CD4-positive, alpha-beta T cell (primary cell): ENCODE measurements at places on chromosomes 5 and 9.

DNA sequence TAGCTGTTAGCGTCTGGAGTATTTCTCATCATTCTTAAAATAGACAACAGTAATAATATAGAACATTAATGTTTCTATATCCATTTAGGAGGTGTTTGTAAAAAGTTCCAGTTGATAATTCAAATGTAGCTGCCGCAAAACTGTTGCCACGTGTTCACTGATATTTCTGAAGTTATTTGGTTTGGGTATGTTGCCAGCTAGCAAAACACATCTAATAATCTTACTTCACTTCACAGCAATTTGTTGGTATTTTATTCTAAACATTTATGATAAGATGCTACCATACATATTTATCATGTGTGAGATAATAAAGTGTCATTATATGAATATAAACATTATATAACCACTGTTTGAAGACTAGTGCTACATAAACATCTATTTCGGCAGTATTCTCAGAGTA, 101.6 kb downstream of the CDH12 start:
- H3K27ac ChIP-seq, result no peak overlapping the region
- no peaks in the 10 kb centered on the region for H3K4me1 ChIP-seq
- no peaks in the 10 kb centered on the region for H3K36me3 ChIP-seq
- DNase-seq, result no peak
- H3K4me3 ChIP-seq, result no peak overlapping the region

DNA sequence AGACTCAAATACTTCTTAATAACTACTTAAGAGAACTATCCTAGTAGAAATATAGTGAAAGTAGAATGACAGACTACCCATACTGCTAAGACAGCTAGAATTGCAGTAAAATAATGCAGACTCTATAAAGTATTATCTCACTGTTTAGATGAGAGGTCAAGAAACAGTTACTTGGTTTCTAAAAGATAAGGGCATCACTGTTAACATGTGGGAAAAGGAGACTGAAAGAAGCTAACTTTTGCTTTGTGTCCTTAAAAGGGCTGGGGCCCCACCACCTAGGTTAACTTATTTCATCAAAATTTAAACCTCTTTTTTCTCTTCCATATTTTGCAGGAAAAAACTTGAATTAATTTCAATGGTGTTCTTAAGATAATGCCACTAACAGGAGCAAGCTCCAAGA, 204.3 kb downstream of the CNTLN start:
- no peak overlapping the region for H3K4me3 ChIP-seq
- DNase-seq, result no peak
- no peaks in the 10 kb centered on the region for H3K4me1 ChIP-seq
- H3K36me3 ChIP-seq, result no peaks in the 10 kb centered on the region

DNA sequence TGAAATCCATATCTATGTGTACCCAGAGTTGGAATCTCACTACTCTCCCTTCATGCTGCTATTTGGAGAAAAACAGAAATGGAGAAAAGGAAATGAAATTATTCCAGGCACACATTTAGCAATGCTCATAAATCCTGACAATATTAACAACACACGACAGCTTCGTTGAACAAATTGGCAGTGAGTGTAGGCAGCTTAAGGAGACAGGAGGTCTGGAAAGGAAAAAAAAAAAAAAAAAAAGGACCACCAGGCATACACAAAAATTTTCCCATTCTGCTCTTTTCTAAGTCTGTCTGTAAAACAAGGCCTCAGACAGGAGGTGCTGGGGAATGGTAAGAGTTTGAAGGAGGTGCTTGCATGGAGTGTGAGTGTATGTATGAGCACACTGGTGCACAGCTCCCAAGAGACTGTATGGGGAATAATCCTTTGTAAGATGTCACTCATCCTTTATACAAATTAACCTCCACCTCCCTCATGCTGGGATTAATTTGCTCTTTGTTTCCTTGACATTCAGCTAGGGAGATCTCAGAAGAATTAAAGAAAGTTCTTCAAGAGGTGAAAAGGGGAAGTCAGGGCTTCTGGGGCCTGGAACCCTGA, 78.9 kb downstream of the ASTN2 start:
- H3K27ac ChIP-seq, result no peak overlapping the region
- H3K27me3 ChIP-seq, result no peaks in the 10 kb centered on the region
- no peaks in the 10 kb centered on the region for H3K36me3 ChIP-seq
- no peak overlapping the region for H3K4me3 ChIP-seq

- DNase-seq, result no peak
- no peak overlapping the region for H3K4me3 ChIP-seq
- no peak overlapping the region for H3K27ac ChIP-seq
These were observed 181.6 kb downstream of the CD180 start for GRCh38 chr5:67014957-67015400.

DNA sequence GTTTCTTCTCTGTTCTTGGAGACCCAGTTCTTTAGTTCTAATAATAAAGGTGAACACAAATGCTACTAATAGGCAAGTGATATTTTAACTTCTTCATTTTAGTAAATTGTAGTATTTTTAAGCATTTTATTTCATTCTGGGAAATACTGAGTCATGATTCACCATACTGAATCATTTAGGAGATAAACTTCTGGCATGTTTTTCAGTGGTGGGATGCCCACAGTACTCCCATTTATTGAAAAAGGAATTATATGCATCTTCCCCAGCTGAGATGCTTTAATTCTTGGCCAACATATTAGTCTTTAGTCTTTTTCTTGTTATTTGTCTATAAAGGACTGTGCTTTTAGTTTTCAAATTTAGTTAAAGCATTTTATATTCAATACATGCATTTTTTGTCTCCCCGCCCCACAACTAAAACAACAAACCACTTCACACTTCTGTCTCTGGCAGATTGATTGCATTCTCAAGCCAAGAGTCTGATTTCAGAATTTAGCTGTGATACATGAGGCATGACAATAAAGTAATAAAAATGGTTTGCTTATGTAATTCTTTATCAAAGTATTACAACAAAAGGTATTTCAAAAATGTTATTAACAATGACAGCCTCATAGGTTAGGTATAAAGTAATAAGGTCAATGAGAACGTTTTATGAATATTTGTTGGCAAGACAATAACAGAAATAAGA, 125.2 kb upstream of the CDH18 start:
- no peaks in the 10 kb centered on the region for H3K4me1 ChIP-seq
- no peak for DNase-seq
- no peaks in the 10 kb centered on the region for H3K36me3 ChIP-seq
- H3K27me3 ChIP-seq, result no peaks in the 10 kb centered on the region
- no peak overlapping the region for H3K4me3 ChIP-seq
- H3K27ac ChIP-seq, result no peak overlapping the region

GRCh38 chr9:115922444-115922843, 231.1 kb upstream of the PAPPA start:
- H3K36me3 ChIP-seq, result no peaks in the 10 kb centered on the region
- no peaks in the 10 kb centered on the region for H3K4me1 ChIP-seq
- no peaks in the 10 kb centered on the region for H3K27me3 ChIP-seq
- no peak overlapping the region for H3K4me3 ChIP-seq

GRCh38 chr5:89450149-89450538, 567.2 kb upstream of the MEF2C start:
- no peaks in the 10 kb centered on the region for H3K4me1 ChIP-seq
- no peaks in the 10 kb centered on the region for H3K36me3 ChIP-seq
- H3K27me3 ChIP-seq, result no peaks in the 10 kb centered on the region
- no peak overlapping the region for H3K27ac ChIP-seq
- DNase-seq, result no peak

- DNase-seq, result peak; percentile 14
- no peaks in the 10 kb centered on the region for H3K36me3 ChIP-seq
- H3K4me1 ChIP-seq, result peaks cover 4% of the 10 kb centered on the region
- H3K4me3 ChIP-seq, result no peak overlapping the region
These were observed 50.1 kb upstream of the TTC39B start for GRCh38 chr9:15357050-15357653.

- H3K4me3 ChIP-seq, result no peak overlapping the region
- H3K27me3 ChIP-seq, result peaks cover 96% of the 10 kb centered on the region
- DNase-seq, result no peak
- peaks cover 35% of the 10 kb centered on the region for H3K4me1 ChIP-seq
These were observed 2.7 kb upstream of the LHX2 start for GRCh38 chr9:124008694-124009530.

DNA sequence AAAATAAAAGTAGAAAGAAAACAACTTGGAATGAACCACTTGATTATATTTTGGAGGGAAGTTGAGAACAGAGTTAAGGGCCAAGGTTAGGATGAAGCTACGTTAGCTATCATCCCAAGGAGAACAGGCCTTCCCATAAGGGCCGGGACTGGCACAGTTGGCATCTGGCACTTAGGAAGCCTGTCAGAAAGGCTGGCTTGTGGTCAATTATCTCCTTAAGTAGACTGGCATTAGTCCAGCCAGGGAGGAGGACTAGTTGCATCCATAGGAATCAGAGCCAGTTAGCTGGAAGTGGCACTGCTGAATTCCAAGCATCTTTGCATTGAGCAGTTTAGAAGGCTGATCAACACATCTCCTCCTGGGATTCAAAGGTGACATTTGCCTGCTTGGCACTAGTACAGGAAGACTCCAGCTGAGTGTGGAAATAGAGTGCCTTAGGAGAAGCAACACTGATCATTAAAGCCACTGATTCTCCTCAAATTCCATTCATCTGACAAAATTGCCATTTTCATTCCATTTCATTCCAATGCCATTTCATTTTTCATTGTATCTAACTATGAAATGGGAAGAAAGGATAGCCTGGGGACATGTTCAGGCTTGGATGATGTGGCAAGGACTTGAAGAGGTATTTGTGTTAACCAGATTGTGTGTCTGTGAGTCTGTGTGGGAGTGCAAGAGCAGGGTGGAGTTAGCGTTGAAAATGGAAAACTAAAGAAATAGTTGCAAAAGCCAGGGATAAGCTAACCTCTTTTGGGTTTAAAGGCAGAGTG, 5.5 kb downstream of the FOXB2 start:
- peaks cover 19% of the 10 kb centered on the region for H3K4me1 ChIP-seq
- peaks cover 65% of the 10 kb centered on the region for H3K27me3 ChIP-seq

DNA sequence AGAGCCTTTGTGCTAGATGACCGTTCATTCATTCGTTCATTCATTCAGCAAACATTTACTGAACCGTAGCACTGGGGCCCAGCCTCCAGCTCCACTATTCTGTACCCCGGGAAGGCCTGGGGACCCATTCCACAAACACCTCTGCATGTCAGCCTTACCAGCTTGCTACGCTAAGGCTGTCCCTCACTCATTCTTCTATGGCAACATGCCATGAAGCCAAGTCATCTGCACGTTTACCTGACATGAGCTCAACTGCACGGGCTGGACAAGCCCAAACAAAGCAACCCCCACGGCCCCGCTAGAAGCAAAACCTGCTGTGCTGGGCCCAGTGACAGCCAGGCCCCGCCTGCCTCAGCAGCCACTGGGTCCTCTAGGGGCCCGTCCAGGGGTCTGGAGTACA, 6.0 kb downstream of the CEL start:
- no peaks in the 10 kb centered on the region for H3K4me1 ChIP-seq
- H3K36me3 ChIP-seq, result no peaks in the 10 kb centered on the region
- H3K27me3 ChIP-seq, result no peaks in the 10 kb centered on the region
- H3K4me3 ChIP-seq, result no peak overlapping the region
- DNase-seq, result no peak

DNA sequence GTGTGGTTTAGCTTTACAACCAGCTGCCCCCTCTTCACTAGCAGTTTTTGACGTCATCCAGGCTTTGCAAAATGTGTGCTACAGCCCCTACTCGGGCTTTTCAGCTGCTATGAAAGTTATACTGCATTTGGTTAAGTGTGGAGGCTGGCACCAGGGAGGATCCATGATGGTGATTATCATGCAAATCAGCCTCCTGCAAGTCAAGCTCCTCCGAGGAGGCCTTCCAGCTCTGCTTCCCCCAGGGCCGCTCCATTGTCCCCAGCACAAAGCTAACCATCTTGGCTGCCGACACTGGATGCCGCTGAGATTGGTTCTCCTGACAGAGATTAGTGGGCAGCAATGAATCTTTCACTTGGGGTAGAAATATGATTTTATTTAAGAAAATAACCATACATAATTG, 159.6 kb downstream of the NR2F1-AS1 start:
- no peaks in the 10 kb centered on the region for H3K4me1 ChIP-seq
- H3K4me3 ChIP-seq, result no peak overlapping the region
- no peak overlapping the region for H3K27ac ChIP-seq

GRCh38 chr5:142079306-142079721, 29.3 kb upstream of the NDFIP1 start:
- no peaks in the 10 kb centered on the region for H3K36me3 ChIP-seq
- no peak overlapping the region for H3K27ac ChIP-seq
- no peaks in the 10 kb centered on the region for H3K4me1 ChIP-seq
- DNase-seq, result no peak

DNA sequence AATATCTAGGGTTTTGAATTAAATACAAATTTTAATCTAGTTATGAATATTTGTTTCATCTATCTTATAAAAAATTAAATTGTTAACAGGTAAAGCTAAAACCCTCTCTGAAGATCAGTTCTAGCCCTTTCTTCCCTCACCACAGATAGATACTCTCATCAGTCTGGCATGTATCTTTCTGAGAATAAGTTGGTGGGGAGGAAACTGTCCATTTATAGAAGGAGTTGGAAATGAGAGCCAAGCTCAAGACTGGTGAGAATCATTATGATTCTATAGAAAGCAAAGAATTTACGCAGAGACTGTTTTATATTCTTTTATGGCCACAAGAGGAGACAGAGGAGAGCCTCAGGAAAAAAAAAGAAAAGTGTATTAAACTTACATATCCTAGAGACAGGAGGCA, 59.0 kb downstream of the STARD4 start:
- H3K27ac ChIP-seq, result no peak overlapping the region
- no peak for DNase-seq
- H3K36me3 ChIP-seq, result peaks cover 56% of the 10 kb centered on the region
- no peaks in the 10 kb centered on the region for H3K4me1 ChIP-seq
- no peak overlapping the region for H3K4me3 ChIP-seq
- H3K27me3 ChIP-seq, result no peaks in the 10 kb centered on the region

GRCh38 chr5:129960831-129961230, 56.6 kb downstream of the CHSY3 start:
- DNase-seq, result no peak
- no peak overlapping the region for H3K4me3 ChIP-seq
- no peak overlapping the region for H3K27ac ChIP-seq
- no peaks in the 10 kb centered on the region for H3K36me3 ChIP-seq
- H3K4me1 ChIP-seq, result no peaks in the 10 kb centered on the region

DNA sequence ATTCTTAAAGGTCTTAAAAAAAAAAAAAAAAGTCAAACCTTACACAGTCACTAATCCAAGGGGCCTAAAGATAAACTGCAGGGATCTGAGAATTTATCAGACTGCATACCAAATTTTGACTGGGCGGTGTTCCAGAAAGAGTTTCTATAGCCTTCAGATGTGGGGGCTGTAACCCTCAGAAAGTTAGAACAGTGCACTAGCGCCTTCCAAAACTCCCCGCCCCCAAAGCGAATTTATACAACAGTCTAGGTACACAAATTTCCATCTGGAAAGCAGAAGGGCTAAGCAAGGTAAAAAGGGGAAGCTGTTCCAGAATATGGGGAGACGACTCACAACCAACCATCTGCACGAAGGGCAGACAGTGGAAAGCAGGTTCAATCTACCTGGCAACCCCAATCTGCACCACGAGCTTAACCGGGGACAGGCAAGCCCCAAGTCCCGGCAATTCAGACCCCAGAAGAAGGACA, 813 bp downstream of the ERMP1 start:
- peak overlapping the region; percentile 80 for H3K4me3 ChIP-seq
- peak overlapping the region; percentile 36 for H3K27ac ChIP-seq
- DNase-seq, result no peak
- no peaks in the 10 kb centered on the region for H3K27me3 ChIP-seq
- peaks cover 3% of the 10 kb centered on the region for H3K36me3 ChIP-seq
